IPS-NIHi11 (cell line): ENCODE measurements at places on chromosomes 16 and 17.
A peak's percentile ranks its signal among the peaks of the same experiment; 100 is the strongest.

DNA sequence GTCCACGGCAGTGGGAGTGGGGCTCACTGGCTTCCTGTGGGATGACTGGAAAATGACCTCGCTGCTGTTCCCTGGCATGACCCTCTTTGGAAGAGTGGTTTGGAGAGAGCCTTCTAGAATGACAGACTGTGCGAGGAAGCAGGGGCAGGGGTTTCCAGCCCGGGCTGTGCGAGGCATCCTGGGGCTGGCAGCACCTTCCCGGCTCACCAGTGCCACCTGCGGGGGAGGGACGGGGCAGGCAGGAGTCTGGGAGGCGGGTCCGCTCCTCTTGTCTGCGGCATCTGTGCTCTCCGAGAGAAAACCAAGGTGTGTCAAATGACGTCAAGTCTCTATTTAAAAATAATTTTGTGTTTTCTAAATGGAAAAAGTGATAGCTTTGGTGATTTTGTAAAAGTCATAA lies 7.8 kb upstream of the RNF213 start:
- DNase-seq = peak; percentile 89

DNA sequence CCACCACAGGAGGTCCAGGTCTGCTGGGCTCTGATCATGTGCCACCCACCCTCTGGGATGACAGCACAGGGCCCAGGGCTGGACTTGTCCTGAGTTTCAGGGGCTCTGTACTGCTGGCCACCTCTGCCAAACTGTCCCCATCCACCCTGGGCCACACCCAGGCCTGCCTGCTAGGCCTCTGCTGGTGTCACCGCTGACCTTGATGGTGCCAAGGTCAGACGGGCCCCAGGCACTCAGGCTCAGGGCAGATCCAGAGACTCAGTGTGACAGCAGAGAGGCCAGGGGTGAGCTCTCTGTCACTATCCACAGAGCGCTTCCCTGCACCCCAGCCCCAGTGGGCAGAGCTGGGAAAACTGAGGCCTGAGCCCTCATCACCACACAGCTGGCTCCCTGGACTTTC lies 75.6 kb downstream of the RMI2 start:
- DNase-seq = no peak

DNA sequence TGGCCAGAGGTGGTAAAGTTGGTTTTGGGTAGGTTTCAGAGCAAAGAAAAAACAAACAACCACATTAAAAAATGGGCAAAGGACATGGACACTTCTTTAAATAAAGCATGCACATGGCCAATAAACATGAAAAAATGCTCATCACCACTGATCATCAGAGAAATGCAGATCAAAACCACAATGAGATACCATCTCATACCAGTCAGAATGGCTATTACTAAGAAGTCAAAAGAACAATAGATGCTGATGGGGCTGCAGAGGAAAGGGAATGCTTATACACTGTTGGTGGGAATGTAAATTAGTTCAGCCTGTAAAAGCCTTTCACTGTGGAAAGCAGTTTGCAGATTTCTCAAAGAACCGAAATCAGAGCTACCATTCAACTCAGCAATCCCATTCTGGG lies 598.4 kb upstream of the SOX9 start:
- DNase-seq = no peak

- DNase-seq = no peak
Measured at GRCh38 chr16:87117936-87118335, 199.3 kb downstream of the C16orf95 start.

DNA sequence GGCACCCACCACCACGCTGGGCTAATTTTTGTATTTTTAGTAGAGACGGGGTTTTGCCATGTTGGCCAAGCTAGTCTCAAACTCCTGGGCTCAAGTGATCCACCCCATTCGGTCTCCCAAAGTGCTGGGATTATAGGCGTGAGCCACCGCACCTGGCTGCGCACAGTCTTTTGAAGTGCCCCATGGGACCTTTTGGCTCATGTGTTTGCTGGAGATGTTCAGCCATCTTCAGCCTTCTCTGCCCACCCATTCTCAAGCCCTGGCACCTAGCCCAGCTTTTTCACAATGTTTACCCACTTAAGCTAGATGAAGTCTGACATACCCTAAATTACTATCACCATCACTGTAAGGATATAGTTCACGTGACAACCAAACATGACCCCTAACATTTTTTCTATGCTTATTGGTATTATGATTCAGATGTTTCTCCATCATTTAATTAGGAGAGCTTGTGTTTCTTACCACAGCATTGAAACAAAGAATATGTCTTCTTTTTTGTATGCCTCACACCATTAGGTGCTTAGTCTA lies 32.3 kb downstream of the PECAM1 start:
- no peak for DNase-seq

DNA sequence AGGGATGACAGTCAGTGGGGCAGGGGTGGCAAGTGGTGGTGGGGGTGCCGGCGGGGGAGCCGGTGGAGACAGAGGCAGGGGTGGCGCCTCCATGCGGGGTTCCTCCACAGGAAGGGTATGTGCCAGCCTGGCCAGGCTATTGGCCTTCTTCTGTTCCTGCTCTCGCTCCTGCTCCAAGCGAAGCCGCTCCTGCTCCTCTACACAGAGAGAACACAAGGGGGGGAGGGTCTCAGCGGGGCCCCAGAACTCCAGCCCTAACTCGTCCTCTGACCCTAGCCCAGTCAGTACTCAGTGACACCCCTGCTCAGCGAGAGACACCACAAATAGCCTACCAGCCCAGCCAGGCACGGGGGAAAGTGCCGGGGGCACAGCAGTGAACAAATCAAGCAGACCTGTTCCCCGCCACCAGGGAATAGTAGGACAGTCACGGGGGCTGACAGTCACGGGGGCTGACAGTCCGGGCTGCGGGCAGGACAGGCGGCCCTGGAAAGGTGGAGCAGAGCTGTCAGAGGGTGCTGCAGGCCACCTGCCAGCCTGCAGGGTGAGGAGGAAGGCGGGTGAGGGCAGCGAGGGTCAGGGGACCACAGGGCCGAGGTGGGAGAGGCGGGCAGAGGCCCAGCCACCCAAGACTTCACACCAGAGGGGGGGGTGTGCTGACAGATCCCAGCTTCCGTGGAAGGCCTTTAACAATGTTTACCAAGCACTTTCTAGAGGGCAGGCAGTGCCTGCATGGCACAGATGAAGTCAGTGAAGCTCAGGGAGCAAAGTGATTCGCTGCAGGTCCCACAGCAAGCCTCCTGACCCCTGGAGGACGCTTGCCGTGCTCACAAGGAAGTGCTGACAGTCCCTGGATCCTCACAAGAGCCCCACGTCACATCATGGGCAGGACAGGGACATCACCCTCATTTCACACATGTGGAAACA lies 5.3 kb downstream of the MNT start:
- DNase-seq = no peak

DNA sequence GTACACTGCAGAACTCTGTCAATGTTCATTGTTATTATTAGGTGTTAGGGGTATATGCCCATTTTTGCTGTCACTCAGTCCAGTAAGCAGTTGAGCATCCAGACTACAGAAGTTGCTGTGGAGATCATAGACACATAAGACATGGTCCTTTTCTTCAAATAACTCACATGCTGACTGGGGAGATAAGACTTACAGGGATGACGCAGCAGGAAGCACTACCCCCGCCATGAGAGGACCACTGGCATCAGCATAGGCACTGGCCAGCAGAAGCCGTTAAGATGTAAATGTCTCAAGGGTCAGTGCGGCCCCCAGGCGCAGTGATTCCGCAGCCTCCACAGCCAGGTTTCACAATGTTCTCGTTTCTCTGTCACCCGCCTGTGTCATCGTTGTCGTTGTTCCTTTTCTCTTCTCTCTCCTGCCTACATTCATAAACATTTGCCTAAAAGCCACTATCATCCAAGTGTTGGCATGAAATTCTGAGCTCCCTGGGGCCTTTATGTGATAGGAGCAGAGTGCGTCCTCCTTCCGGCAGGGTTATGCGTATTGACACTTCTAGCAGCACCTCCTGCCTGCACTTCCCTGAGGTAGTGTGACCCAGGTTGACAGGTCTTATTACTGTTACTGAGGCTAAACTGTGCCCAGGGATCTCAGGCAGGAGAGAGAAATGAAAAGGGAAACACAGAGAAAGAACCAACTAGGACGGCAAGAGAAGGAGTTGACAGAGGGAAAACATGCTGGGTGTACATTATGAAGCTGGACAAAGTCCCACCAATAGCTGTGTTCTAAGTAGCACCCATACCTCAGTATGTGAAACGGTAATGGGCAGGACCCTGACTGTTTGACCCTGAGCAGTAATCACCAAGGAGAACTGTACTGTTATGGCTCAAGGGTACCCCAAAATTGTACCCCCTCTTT lies 17.9 kb downstream of the TANGO6 start:
- DNase-seq = no peak

DNA sequence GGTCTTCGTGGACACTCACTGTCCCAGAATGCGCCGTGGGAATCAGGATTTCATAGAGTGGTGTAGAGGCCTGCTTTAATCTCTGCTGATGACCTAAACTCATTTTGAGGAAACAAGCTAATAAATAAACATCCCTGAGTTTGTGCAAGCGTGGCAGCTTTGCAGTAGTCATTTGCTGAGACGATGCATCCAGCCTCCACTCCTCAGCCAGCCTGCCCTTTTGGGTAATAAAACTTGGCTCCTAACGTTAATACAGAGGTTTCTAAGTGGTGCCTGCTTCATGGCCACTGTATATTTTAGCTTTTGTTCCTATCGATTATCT lies 1.3 kb downstream of the DGKE start:
- no peak for DNase-seq

- DNase-seq = no peak
Measured at GRCh38 chr16:19170043-19170655, 2.1 kb downstream of the SYT17 start.

GRCh38 chr16:1790261-1790610 lies 3.3 kb downstream of the IGFALS start:
- no peak for DNase-seq

- DNase-seq = no peak
Measured at GRCh38 chr16:66003201-66003600, 363.3 kb upstream of the CDH5 start.

DNA sequence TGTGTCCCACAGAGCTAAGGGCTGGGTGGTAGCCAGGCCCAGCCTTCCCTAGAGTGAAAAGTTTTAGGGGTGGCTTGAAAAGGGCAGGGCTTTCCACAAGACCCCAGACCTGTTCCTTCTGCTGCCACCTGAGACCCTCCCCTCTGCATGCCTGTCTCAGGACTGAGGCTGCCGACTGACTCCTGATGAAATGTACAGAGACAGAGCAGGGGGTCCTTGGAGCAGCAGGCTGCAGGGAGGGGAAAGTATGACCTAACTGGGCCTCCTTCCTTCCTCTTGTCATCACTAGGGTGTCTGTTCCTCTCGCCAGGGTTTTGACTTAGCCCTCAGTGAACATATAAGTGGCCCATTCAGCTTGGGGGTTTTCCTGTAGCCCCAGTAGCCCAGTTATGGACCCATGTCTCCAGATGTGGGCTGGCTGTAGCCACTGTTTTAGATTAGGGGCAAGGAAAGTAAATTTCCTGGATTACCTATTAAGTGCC lies 14.9 kb upstream of the NFATC3 start:
- DNase-seq = no peak

- peak; percentile 70 for DNase-seq
Measured at GRCh38 chr16:69187446-69188235, 677 bp downstream of the SNTB2 start.

DNA sequence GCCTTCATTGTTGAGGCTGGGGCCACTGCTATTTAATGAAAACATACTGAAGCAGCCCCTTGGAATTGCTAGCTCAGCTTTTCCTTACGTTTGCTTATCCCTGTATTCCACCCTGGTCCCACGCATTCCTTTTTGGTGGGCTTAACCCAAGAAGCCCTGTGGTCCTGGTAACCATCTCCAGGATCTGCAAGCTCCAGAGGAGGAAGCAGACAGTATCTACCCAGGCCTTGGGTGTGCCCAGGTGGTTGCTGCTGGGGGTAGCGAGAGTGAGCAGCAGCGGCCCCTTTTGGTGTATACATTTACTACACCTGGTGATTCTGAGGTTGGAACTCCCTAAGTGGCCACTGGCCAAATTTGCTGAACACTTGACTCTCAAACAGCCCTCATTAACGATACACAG lies 97.7 kb downstream of the CBLN1 start:
- peak; percentile 74 for DNase-seq

- no peak for DNase-seq
Measured at GRCh38 chr17:82577300-82577699, 57.8 kb downstream of the FOXK2 start.

GRCh38 chr17:12078791-12079190 lies 58.1 kb downstream of the MAP2K4 start:
- no peak for DNase-seq

- DNase-seq = peak; percentile 41
Measured at GRCh38 chr17:1511756-1512321, 4.6 kb downstream of the INPP5K start.

GRCh38 chr17:7848739-7849129 lies 6.1 kb upstream of the TMEM88 start:
- no peak for DNase-seq

DNA sequence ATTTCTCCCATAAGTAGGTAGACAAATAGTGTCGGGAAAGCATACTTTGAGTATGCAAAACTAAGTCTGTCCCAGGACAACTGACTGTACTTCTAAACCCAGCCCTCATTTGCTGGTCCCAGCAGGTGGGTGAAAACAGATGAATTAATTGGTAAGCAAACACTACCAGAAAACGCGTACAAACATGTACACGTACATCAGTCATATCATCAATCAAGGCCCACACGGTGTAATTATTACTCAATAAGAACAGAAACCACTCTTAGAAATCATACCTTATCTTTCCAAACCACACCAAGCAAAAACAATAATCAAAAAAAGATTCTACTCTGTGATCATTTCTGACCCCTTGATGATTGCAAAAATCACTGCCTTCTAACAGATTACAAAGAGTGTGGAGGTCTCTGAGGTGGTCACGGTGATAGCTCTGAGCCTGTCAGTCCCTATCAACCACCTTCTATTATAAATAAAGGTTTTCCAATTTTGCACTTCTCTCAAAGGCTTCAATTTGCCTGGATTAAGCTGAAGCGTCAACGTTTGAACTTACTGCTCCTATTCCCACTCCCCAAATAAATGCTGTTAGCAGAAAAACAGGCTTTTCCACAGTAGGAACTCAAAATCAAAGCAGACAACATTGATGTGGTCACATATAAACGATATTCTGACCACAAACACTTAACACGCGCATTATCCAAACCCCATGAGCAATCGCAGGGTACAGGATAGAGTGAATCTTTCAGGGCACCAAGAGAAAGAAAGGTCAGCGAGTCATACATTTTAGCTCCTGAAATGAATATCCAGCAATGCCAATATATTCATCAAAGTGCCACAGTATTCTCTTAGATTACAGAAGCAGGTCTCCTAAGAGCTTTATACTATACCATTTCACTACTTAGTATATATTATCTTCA lies 211.9 kb downstream of the STX8 start:
- DNase-seq = no peak
